ENCODE measurements at places on chromosomes 3 and 15. TPM values are rescaled to one million over a fixed set of nuclear protein-coding genes. Genes with fewer than 3 reads are reported as not detected.

The MGLL gene
- 0.18 TPM for total RNA-seq

The TMOD3 gene
- total RNA-seq = 45.0 TPM

The CNTN4 gene
- not detected for total RNA-seq

The KBTBD13 gene
- total RNA-seq = 0.11 TPM

The CAMKV gene
- 2.3 TPM for total RNA-seq

The TTLL13 gene
- 0.11 TPM for total RNA-seq

GRCh38 chr3:88219138-88219792, 69.5 kb downstream of the C3orf38 start:
- H3K27me3 ChIP-seq = no peaks in the 10 kb centered on the region
- no peak overlapping the region for H3K4me3 ChIP-seq
- no peak overlapping the region for H3K27ac ChIP-seq
- peak; percentile 10 for DNase-seq
- no peaks in the 10 kb centered on the region for H3K4me1 ChIP-seq

DNA sequence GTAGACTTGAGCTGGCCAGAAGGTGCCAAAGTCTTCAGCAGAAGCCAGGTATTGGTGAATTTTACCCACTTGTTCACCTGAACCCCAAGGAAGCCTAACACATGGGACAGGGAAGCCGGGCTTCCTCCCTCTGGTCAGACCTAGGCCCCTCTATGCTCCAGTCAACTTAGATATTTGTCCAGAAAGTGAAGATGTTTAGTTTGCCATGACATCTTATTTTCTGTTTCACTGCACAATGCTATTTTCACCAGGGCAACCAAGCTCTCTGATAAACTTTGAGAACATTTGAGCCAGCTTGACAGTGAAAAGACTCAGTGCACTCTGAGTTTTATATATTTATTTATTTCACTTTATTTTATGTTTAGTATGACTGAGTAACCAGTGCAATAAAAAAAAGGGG, 71.0 kb downstream of the SOX14 start:
- H3K27ac ChIP-seq = no peak overlapping the region
- DNase-seq = no peak
- no peaks in the 10 kb centered on the region for H3K4me1 ChIP-seq
- H3K4me3 ChIP-seq = no peak overlapping the region

- DNase-seq = no peak
- H3K27me3 ChIP-seq = no peaks in the 10 kb centered on the region
Measured at GRCh38 chr3:123657568-123657967, 72.7 kb upstream of the HACD2 start.

GRCh38 chr3:65829228-65829627, 209.5 kb downstream of the MAGI1 start:
- H3K4me3 ChIP-seq = no peak overlapping the region
- no peak for DNase-seq
- H3K27ac ChIP-seq = no peak overlapping the region
- H3K27me3 ChIP-seq = no peaks in the 10 kb centered on the region

DNA sequence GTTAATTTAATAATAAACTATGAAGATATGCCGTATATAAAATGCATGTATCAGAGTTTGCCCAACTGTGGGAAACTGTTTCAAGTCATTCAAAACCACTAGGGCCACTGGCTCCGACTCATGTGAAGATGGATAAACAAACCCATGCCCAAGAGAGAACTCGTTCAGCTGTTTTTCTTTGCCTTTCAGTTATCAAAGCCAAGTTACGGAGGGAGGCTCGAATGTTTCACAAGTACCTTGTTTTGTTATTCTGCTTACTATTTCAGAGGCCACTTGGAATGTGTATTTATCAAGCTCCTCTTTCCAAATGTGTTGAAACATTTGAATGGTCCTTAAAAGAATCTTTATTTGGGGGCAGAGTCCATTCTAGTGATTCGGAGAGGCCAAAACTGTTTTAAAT, 82.1 kb downstream of the DUT start:
- no peaks in the 10 kb centered on the region for H3K36me3 ChIP-seq
- H3K27ac ChIP-seq = no peak overlapping the region
- DNase-seq = no peak
- H3K4me3 ChIP-seq = no peak overlapping the region
- H3K27me3 ChIP-seq = peaks cover 15% of the 10 kb centered on the region

DNA sequence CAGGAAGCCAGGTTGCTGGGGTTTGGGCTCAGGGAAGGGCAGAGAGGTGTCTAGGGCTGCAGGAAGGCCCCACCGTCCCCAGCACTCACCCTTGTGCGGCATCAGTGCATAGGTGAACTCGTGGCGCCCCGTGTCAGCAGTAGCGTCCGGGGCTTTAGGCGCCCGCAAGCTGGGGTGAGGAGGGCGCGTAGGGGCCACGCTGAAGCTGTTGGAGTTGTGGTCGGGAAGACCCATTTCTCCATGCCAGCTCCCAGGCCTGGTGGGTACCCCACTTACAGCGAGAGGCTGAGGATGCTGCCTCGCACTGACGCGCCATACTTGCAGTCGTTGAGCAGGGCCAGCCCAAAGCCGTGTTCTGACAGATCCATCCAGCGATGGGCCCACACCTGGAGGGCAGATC, 9.7 kb downstream of the NEIL1 start:
- no peak overlapping the region for H3K27ac ChIP-seq
- no peaks in the 10 kb centered on the region for H3K27me3 ChIP-seq
- H3K4me1 ChIP-seq = no peaks in the 10 kb centered on the region

DNA sequence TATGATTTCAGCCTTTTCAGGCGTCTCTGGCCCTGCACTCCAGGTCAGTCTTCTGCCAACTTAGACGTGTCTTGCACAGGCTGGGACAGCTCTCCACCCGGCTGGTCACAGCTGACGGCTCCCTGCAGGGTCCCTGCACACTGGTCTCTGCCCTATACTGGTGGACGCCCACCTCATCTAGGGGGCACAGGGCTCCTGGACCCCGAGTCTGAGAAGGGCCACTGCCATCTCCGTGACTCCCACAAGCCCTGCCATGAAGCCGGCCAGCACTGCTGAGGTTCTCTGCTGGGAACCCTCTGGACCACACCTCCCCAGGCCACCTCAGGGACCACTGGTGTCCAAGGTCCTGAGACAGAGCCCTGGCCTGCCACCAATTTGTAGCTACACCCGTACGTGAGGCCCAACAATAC, 40.5 kb downstream of the CYFIP1 start:
- no peak overlapping the region for H3K27ac ChIP-seq
- H3K27me3 ChIP-seq = no peaks in the 10 kb centered on the region
- peaks cover 46% of the 10 kb centered on the region for H3K36me3 ChIP-seq
- DNase-seq = no peak
- H3K4me3 ChIP-seq = no peak overlapping the region

DNA sequence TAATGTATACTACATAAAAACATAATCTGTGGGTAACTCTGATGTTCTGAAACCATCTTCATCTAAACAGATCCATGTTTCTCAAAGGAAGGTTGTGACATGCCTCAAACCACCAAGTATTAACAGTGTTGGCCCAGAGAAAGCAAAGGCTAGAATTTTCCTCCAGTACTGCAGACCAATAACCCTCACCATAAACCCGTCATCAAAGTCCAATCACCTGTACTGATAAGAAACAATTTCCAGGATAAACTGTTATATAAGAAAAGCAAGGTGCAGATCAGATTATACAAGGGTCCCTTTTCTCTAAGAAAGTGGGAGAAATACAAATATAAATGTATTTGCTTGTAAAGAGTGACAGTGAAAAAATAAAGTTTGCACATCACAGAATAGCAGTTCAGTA, 32.3 kb downstream of the TBC1D2B start:
- no peaks in the 10 kb centered on the region for H3K27me3 ChIP-seq
- H3K4me1 ChIP-seq = no peaks in the 10 kb centered on the region
- peaks cover 4% of the 10 kb centered on the region for H3K36me3 ChIP-seq

DNA sequence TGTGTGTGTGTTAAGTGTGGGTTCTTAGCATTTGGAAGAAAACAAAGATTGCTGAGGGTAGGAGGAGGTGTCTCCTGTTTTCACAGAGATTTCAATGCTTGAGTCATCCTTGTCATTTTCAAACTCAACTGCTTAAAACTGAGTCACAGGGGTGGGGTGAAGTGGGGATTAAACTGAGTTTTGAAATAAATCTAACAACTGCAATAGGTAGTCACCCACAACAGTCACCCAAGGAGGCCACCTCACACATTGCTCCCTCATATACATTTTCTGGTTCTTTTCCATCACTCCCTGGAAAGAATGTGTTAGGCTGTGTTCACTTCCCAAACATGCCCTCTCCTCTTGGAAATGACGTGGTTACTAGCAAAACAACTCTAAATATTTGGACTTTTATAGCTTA, 187.7 kb upstream of the CMC1 start:
- H3K27ac ChIP-seq = no peak overlapping the region
- H3K4me1 ChIP-seq = no peaks in the 10 kb centered on the region
- DNase-seq = no peak
- no peak overlapping the region for H3K4me3 ChIP-seq

DNA sequence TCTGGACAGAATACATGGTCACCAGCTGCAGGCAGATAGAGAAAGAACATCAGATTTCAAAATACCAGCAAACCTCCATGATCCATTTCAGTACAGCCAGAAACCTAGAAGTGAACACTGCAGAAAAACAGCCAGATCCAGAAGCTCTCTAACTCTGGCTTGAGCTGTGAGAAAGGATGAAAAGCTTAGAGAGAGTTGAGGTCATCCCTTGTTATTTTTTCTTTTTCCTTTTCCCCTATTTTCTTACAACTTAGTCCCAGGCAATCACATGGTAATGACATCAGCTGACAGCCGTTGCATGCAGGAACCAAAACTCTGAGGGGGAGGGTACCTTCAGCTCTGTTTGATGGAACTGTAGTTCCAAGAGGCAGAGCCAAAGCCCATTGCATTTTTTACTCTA, 113.2 kb downstream of the TCF12 start:
- H3K36me3 ChIP-seq = no peaks in the 10 kb centered on the region
- H3K27ac ChIP-seq = peak overlapping the region; percentile 20
- H3K27me3 ChIP-seq = no peaks in the 10 kb centered on the region

- no peaks in the 10 kb centered on the region for H3K4me1 ChIP-seq
- no peaks in the 10 kb centered on the region for H3K36me3 ChIP-seq
- H3K4me3 ChIP-seq = no peak overlapping the region
- DNase-seq = no peak
- peaks cover 10% of the 10 kb centered on the region for H3K27me3 ChIP-seq
Measured at GRCh38 chr3:57118254-57118653, 46.9 kb downstream of the IL17RD start.

DNA sequence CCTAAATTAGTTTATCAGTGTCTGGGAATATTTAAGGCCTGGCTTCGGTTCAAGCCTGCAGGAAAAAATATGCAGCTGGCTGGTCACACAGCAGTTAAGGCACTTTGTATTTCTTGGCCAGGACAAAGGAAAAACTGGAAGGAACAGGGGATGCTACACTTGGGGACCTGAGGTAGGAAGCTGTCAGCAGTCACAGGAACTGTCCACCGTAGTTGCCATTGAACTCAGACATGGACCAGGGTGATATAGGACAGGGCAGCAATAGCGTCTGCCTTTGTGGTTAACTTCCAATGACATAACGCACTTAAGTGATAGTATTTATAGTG, 49.1 kb downstream of the NR1D2 start:
- H3K4me1 ChIP-seq = no peaks in the 10 kb centered on the region
- DNase-seq = no peak
- no peak overlapping the region for H3K4me3 ChIP-seq
- no peaks in the 10 kb centered on the region for H3K36me3 ChIP-seq
- no peak overlapping the region for H3K27ac ChIP-seq

- no peaks in the 10 kb centered on the region for H3K36me3 ChIP-seq
- H3K27me3 ChIP-seq = peaks cover 18% of the 10 kb centered on the region
- H3K27ac ChIP-seq = no peak overlapping the region
- no peak overlapping the region for H3K4me3 ChIP-seq
Measured at GRCh38 chr3:31505371-31506048, 27.2 kb upstream of the STT3B start.

DNA sequence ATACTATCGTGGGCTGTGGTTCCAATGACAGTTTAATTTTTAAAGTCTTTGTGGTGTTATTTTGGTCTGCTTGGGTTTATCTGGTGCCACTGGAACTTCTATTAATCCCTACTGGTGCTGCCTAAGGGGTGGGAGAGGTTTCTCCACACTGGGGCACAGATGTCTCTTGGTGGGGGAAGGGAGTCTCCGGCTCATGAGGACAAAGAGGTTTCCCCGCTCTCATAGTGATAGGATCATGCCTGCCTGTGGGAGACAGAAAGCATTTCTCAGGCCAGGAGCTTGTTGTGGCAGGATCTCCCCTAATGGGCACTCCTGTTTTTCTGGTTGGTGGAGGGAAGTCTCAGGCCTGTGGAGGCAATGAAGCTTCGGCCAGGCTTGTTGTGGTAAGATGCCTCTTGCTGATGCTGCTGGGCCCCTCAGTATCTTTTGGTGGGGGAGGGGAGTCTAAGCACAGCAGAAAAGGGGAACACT, 84.3 kb upstream of the THRB start:
- no peak overlapping the region for H3K4me3 ChIP-seq
- H3K36me3 ChIP-seq = no peaks in the 10 kb centered on the region
- no peaks in the 10 kb centered on the region for H3K27me3 ChIP-seq
- H3K27ac ChIP-seq = peak overlapping the region; percentile 48
- DNase-seq = peak; percentile 33
- peaks cover 6% of the 10 kb centered on the region for H3K4me1 ChIP-seq

DNA sequence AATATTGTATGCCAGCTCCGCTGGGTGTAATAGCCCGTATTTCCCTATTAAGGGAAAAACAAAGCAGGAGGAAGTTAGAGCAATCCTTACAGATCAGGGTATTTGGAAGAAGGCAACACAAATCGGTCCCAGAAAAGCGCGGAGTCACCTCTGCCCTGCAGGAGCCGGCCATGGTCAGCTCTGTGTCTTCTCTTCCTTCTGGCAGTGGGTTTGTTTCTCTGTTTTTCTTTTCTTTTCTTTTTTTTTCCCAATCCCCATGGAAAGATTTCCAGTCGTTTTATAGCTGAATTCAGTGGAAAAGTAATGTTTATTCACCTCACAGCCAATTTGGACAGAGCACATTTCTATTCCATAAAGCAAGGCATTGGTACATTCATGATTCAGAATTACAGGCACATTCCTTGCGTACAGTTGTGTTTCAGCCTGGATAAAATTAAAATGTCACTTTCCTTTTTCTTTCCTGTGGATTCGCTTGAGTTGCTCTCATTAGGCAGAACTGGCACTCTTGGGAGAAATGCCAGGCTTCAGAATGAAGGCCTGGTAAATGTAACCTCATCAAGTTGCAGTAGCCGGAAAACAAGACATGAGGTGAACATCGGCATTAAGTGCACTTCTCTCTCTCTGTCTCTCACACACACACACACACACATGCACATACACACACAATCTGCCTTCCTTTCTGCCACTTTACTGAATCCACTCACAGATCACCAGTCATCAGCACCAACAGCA, 204.5 kb upstream of the UBE2E1 start:
- no peaks in the 10 kb centered on the region for H3K36me3 ChIP-seq
- H3K27ac ChIP-seq = no peak overlapping the region
- H3K4me1 ChIP-seq = no peaks in the 10 kb centered on the region
- peaks cover 10% of the 10 kb centered on the region for H3K27me3 ChIP-seq
